ENCODE measurements at places on chromosomes 1 and 21.
A peak's percentile ranks its signal among the peaks of the same experiment; 100 is the strongest.

- peak; percentile 90 for DNase-seq
Observed at GRCh38 chr1:9233241-9233941, 1.2 kb upstream of the H6PD start.

DNA sequence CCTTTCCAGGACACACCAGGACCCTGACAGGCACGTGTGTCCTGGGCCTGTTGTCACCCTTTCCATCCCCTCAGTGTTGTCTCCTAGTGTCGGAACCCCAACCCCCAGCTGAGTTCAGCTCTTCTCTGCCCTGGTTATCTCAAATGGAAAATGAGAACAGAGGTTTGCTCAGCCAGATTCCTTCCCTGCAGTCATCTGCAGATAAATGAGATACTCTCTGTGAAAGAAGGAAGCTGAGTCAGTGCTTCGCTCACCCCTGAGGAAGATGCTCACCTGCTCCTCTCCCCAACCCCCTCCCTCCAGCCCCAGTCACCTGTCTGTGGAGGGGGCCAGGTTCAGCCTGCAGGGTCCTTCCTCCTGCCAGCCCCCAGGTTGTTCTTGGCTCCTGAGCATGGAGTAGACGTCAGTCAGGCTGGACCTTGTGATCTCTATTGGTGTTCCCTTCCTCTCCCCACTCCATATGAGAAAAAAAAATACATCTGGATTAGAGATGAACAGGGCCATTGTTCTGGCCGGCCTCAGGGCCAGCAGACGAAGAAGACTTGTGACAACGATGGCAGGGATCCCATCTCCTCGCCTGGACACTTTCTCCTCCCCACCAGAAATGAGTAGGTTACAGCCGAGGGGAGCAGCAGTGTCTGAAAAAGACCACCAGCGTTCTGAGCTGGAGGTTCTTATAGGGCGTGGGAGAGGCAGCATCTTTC, 20.9 kb downstream of the PHGDH start:
- peak; percentile 56 for DNase-seq

- DNase-seq = peak; percentile 77
Observed at GRCh38 chr1:154813300-154813816, 56.7 kb downstream of the KCNN3 start.

DNA sequence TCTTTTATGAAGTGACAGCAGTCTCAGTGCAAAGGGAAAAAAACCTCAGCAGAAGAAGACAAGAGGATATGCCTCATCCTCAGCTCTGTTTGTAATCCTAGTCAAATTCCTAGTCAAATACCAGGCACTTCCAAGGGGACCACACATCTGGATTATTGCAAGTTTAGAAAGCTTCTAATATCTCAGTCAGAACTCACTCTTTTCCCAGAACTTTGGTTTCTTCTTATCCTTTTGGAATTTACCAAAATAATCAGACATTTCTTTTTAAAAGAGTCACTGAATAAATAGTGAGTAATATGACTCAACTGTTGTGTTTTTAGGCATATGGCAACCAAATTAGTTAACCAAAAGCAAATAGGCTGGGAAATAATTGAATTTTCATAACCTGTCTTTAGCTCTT, 47.8 kb downstream of the PRRX1 start:
- DNase-seq = no peak

DNA sequence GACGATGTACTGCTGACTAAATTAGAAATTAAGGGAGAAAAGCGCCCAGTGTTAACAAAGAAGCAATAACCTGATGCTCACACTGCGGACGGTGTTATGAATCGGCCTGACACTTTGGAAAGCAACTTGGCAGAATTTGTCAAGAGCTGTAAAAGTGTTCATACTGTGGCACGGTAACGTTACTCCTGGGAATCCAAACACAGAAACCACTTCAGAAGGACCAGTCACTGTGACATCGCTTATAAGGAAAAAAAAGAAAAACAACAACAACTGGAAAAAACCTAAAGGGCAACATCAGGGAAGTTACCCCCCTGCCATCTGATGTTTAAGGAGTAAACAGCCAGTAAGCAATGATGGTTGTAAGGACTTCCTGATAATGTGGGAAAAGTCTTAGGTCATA, 27.7 kb downstream of the CAPZB start:
- no peak for DNase-seq

- no peak for DNase-seq
Observed at GRCh38 chr1:1554926-1555915, 14.8 kb upstream of the TMEM240 start.

GRCh38 chr1:153832293-153832692, 57.1 kb downstream of the SLC27A3 start:
- DNase-seq = no peak

DNA sequence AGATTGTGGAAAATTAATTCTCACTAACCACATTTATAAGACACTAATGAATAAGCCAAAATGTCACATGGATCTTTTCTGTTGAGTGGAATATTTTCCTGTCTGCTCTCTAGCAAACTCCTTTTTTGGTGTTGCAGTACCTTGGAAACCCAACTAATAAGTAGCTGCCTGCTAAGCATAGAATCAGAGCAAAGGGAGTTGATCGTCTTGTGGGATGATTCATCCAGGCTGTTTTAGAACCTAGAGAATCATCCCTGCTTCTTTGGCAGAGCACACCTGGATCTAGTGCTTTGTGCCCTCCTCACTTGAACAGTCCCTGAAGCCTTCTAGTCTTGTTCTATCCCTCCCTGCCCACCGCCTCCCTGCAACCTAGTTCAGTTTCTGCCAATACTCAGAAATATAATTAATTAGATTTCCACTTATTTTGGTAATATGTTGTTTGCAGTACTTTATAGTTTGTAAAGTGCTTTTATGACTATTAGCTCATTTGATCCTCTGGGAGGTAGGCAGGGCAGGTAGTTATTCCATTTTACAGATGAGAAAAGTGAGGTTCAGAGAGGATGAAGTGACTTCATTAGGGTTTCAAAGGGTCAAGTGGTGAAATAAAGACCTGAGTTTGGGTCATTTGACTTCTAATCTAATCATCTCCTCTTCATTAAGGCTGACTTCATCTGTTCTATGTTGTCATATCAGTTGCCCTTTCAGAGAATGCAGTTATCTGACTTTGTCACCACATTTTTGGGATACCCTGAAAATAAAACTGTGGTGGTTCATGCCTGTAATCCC, 2.5 kb downstream of the AGO4 start:
- DNase-seq = no peak

GRCh38 chr1:171254859-171255258, 6.6 kb downstream of the FMO1 start:
- DNase-seq = no peak

DNA sequence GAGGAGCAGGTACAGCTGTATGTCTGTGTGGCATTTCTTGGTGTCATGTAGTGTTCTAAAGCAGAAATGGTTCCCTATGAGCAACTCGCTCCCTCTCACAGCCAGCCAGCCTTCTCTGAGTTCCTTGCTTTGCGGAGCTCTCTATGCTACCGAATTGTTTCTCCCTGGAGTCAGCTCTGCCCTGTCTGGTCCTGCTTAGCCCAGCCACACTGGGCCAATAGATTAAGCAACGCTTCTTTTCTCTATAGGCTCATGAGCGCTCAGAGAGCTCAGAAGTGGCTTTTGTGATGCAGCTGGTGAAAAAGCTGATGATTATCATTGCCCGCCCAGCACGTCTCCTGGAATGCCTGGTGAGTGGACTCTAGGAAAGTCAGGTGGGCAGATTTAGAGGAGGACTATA, 113.1 kb downstream of the PIK3R3 start:
- DNase-seq = no peak

DNA sequence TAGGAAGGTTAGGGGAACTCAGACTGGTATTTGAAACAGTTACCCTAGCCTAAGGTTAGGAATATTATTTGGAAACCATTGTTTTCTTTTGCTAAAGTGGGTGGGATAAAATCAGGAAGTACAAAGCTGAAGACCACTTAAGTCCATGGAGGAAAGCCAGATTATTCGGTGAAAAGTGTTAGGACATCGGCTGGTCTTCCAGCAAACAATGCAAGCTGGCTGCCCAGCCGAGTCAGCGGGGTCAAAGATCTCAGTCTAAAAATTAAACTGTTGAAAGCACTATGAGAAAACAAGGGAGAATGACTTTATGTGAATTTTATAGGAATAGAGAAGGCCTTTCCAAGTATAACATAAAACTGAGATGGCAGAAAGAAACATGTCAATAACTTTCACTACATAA, 231.7 kb downstream of the KCNJ6 start:
- DNase-seq = no peak

- DNase-seq = no peak
Observed at GRCh38 chr1:227447531-227447990, 115.8 kb upstream of the ZNF678 start.

DNA sequence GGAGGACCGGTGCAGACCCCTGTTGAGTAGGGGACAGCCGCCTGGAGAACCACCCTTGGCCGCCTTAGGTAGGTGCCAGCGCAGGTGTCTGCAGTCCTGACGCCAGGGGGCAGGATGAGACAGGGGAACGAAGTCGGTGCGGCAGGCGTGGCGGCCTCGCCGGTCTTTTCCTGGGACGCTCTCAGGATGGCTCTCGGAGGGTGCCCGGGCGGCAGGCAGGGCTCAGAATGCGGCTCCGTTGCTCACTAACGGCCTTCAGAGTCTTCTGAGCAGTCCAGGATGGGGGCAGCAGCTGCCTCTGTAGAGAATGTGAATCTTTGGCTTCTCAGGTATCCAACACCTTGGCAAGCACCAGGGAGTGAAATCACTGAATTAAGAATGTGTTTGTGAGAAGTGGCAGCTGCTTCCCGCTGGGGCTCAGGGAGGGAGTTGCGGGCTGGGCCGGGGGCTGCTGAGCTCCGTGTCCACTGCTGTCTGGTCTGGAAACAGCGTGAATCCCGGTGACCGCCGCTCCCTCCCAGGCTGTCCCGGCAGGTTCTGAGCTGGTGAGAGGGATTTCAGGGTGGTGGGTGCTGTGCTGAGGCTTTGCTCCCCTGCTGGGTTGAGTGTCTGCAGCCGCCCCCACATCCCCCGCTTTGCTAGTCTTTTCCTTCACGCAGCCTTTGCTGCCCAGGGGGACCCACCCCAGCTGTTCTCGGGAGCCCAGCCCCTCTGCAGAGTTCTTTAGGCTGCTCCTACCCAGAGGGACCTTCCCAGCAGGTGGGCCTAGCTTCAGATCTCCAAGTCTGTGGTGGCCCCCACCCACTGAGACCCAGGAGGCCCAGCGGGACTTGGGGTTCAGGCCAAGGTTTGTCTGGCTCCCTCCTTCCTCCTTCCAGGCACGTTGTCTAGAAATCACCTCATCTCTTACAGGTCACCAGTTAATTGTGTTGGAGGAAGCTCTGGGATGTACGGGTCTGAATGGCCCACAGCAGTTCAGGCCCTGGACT, 11.1 kb upstream of the C1orf174 start:
- peak; percentile 80 for DNase-seq

DNA sequence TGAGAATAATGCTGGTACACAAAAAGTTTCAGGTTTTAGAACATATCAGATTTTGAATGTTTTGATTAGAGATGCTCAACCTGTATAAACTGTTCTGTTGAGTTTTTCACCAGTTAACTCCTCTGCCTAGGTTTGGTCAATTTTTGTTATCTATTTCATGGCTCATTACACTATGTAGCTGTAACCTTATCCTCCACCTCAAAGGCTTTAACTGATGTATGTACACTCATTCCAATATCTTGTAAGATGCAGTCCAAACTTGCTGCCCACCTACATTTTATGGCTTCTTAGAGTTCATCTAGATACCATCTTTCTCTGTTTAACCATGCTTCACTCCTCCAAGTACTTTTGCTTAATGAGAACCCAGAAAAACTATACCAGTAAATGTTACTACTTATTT, 107.8 kb downstream of the EIF4G3 start:
- no peak for DNase-seq

GRCh38 chr1:96234299-96234698, 487.3 kb upstream of the PTBP2 start:
- DNase-seq = no peak

DNA sequence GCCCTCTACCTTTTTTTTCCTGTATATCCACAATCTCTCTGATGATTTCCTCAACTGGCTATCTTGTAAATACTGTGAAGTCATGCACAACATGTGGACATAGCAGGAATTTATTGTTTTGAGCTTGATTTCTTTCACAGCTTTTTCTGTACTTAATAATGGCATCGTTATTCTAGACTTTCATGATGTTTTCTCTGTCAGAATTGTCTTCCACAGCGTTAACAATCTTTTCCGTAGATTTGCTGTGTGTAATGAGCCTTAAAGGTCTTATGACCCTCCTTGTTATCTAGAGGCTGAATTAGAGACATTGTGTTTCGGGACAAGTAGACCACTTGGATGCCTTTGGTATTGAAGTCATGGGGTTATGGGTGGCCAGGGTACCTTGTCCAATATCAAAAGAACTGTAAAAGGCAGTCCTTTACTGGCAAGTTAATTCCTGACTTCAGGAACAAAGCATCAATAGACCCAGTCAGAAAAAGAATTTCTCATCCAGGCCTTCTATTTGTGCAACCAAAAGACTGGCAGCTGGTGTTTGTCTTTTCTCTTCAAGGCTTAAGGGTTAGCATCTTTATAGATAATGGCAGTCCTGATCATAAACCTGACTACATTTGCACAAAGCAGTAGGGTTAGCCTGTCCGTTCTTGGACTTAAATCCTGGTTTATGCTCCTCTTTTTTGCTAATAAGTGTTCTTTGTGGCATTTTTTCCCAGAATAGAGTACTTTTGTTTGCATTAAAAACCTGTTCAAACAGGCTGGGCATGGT, 30.1 kb upstream of the CHAF1B start:
- no peak for DNase-seq

GRCh38 chr1:44406737-44407429, 1.8 kb downstream of the RNF220 start:
- no peak for DNase-seq

DNA sequence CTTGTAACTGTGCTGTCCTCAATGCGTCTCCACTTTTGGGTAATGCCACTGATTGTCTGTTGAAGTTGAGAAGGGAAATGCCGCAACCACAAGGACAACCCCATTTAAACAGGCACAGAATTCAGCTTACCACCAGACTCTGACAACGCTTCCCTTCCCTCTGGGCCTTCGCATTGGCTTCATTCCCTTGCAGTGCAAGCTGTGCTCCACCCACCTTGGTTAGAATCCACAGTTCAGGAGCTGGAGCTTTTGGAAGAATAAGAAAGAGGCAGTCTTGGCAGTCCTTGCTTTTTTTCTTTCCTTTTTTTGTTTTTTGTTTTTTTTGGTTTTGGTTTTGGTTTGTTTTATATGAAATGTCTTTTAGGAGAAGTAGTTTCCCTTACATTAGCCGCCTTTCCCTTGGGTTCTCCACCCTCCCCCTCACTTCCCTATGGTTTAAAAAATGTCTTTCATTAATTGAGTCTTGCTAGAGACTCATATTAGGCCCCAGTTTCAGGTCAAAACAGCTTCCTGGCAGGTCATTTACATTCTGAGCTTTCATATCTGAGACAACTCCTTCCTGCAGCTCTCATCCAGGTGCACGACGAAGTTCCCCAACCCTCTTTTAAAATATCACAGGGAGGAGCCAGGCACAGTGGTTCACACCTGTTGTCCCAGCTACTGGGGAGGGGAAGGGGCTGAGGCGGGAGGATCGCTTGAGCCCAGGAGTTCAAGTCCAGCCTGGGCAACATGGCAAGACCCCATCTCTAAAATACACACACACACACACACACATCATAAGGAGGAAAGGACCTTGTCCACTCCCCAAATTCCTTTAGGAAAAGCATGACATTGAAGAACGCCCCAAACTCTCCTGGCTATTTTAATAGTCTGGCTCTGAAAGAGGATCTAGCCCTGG, 20.7 kb upstream of the LAX1 start:
- no peak for DNase-seq

All from cardiac septum (tissue), 1 donor.